Stimulated activated CD4-positive, alpha-beta T cell treated with anti-CD3 and anti-CD28 coated beads, Interleukin-4, amount 100 ng/mL, for 1 hour (primary cell): ENCODE measurements at places on chromosomes 7 and 10.
A peak's percentile ranks its signal among the peaks of the same experiment; 100 is the strongest.

DNA sequence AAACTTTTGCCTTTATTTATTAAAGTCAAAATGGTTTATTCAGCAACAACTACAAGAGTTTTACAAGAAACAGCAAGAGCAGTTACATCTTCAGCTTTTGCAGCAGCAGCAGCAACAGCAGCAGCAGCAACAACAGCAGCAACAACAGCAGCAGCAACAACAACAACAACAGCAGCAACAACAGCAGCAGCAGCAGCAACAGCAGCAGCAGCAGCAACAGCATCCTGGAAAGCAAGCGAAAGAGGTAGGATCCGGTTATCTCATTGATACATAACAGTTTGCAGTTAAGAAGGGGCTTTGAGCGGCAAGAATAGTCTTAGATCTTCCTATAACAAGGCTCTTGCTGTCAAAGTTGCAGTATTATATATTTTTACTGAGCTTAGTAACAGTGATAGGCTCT, 215.1 kb downstream of the FOXP2 start:
- no peak for DNase-seq

DNA sequence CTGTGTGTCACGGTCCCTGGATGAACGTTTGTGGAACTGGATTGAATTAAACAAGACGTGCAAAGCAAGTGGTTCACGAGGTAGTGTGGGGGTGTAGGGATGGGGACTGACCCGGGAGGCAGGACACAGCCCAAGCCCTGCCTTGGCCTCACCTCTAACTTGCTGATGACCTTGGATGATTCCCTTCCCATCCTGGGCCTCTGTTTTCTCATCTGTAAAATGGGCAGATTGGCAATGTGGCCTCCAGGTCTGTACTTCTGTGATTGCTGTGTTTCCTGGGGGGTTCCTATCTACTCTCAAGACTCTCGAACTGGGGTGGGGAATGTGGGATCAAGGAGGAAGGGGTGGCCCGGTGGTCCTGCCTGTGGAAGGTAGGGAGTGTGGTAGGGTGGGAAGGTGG, 6.0 kb upstream of the PSMG3 start:
- DNase-seq = no peak

DNA sequence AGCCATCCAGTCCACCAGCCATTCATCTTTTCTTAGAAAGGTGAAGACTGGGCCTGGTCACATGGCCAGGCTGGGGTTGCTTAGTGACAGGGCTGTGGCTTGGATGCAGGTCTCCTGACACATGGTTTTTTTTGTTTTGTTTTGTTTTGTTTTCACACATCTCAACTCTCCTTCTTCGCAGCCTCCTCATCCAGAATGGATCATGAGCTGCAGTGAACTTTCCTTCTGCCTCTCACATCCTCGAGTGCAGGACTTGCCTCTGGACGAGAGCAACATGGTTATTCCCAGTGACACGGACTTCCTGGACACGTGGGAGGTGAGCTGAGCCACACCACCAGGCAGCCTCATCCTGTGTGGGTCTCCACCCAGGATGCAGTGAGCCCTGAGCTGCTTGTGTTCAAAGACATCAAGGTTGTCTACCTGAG, 9.5 kb downstream of the AKR1E2 start:
- DNase-seq = no peak

- peak; percentile 45 for DNase-seq
Measured at GRCh38 chr10:110353244-110354119, 48.8 kb upstream of the SMNDC1 start.

DNA sequence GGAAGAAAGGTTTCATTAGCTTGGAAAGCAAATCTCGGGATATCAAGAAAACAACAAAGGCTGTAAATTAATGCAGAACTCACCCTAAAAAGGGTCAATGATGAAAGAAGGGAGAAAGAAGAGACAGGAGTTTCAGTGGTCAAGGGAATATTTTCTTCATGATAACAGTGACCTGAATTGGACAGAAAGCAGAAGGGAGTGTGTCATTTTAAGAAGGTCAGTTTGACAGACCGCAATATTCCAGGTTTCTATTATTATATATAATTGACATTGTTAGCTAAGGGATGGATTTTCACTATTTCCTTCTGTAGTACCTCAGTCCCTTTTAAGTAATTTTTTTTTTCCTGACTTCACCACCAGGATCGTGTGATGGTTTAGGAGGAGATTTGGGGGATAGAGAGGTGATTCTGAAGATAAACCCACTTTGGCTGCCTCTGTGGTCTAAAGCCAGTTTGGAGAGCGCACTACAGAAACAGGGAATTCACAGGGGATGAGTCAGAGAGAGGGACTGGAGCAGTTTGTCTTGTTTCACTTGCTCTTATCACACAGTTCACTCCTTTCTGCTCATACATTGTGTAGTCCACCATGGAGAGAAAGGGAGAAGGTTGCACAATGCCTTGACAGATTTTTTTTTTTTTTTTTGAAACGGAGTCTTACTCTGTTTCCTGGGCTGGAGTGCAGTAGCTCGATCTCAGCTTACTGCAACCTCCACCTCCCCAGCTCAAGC, 417.9 kb downstream of the AUTS2 start:
- DNase-seq = no peak

DNA sequence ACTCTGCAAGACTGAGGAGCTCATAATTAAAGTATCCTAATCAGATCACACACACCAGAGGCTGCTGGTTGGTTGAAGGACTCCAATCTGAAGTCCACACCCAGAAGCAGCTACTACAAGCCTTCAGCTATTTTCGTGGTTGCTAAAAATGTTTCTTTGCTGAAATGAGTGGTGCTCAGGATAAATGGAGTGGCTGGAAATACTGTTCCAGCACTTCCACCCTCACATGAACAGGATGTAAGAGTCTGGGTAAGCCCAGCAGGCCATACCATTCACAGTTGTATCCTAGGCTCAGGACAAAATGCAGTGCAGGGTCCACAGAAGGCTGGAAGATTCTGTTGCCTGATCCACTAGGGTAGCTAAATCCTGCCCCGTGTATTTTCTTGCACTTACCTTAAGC, 34.1 kb downstream of the AFAP1L2 start:
- no peak for DNase-seq

- no peak for DNase-seq
Measured at GRCh38 chr7:151725844-151726651, 150.9 kb downstream of the PRKAG2 start.

DNA sequence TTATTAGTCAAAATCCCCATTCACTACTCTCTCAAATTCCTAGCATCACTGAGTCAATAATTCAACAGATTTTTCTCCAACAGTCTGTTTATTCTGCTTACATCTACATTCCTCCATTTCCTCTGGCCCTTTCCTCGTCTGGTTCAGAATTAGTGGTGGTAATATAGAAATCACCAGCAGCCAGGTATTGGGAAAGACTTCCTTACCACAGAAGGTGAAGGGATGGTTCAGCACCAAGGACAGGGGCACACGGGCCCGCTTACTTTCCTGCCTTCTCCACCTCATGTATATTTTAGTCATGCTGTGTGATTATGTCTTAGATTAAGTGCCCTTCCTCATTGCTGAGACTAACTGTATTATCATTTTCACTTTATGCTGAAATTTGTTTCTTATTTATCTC, 70.4 kb upstream of the APBB1IP start:
- DNase-seq = peak; percentile 31

- no peak for DNase-seq
Measured at GRCh38 chr10:132861116-132861691, 75.3 kb upstream of the NKX6-2 start.

- no peak for DNase-seq
Measured at GRCh38 chr10:82889728-82890127, 1014.7 kb downstream of the NRG3 start.

- no peak for DNase-seq
Measured at GRCh38 chr10:33414841-33415240, 80.4 kb upstream of the NRP1 start.

DNA sequence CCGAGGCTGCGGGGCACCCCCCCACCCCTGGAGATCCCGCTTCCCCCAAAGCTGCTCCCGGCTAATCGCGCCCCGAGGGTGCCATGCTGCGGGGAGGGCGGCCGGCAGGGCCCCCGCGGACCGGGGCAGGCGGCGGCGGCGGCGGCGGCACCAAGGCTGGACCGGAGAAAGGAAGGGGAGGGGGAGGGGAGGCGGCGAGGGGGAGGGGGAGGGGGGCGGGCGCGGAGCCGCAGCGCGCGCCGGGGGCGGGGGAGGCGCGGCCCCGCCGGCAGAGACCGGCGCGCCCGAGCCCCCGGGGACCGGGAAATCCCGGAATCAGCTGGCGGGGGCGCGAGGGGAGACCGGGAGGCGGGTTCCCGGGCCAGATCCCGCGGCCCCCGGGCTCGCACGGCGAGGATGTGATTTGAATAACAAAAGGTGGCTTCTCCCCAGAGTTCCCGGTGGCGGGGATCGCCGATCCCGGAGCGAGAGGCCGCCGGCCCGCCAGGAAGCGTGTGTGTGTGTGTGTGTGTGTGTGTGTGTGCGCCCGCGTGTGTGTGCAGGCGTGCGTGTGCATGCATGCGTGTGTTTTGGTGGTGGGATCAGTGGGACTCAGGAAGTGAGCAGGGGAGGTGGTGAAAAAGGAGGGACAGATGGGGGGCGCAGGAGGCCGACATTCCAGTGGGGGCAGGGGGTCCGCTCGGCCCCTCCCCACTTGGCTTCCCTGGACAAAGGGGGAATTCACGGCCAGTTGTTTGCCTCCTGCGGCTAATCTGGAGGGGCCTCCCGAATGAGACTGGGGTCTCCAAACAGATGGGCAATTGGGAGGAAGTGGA, 99.5 kb downstream of the HIP1 start:
- peak; percentile 38 for DNase-seq

DNA sequence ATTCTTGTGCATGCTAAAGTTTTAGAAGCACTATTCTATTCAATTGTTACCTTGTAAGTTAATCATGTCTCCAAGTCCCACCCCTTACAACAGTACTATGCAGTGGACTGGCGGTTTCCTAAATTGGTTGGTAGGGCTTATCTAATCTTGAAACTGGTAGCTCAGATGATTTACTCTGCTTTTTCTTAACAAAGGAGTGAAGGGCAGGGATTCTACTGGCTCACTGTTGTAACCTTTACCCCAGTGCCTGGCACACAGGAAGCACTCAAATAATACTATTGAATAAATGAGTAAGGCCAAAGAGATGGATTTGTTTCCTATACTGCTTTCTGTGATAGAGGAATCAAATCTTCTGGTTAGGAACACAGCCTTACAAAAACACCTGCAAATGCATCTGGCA, 46.0 kb upstream of the CYCS start:
- no peak for DNase-seq

DNA sequence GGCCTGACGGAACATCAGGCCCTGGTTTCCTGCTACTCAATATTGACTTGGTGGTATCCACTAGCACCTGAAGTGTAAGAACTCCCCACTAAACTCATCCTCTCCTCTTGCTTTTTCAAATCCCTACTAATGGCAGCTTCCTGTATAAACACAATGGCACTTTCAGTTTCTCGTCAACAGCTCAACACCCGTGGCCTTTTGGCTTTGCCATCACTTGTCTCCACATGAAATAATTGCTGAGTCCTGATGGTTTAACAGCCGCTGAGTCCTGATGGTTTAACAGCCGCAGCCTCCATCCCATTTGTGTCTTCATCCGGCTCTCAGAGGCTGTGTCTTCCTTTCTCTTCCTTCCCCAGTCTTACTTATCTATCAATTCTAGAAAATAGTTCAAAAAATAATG, 261.4 kb upstream of the PITRM1 start:
- no peak for DNase-seq

DNA sequence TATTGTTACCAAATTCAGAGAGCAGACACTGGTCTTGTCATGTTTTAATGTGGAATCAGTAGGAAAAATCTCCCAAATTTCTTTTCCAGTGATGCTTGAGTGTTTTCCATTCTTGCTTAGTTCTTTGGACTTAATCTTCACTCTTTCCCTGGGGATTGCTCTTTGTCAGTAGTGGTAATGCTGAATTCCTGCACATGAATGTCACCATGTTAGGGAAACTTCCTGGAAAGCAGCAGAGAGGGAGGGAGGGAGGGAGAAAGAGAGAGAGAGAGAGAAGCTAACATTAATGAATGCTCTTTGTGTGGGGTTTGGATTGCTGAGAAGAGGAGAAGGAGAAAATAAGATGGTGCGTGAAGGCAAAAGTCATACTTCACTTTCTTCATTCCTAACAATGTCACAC, 295.3 kb upstream of the COBL start:
- no peak for DNase-seq

GRCh38 chr10:58177362-58177947, 90.2 kb downstream of the IPMK start:
- DNase-seq = no peak

- no peak for DNase-seq
Measured at GRCh38 chr10:119700321-119700954, 25.4 kb upstream of the INPP5F start.

DNA sequence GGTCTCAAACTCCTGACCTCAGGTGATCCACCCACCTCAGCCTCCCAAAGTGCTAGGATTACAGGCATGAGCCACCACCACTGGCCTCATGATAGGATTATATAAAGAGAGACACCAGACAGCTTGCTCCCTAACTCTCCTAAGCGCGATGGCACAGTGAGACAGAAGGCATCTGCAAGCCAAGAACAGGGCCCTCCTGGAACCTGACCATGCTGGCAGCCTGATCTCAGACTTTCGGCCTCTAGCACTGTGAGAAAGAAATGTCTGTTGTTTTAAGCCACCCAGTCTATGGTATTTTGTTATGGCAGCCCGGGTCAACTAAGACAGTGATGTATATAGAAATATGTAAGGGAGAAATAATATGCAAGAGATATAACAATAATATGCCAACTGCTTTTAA, 51.2 kb downstream of the SRPK2 start:
- no peak for DNase-seq

GRCh38 chr10:30834651-30835050, 197.0 kb downstream of the ZNF438 start:
- DNase-seq = no peak

DNA sequence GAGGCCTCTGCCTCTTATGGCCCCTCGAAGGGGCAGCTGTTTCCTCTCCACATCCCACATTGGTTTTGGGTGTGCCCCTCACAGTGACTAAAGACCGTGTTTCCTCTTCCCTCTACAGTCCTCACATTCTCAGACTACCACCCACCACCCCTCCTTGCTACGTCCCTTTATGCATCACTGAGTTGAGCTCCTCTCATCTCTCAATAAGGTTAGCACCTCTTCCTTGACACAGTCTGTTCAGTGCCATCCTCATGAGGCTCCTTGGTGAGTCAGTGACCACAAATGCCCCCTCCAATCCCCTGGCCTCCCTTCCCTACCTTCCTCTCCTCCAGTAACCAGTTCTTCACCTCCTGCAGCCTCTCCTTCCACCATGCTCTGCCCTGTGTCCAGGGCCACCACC, 239.1 kb upstream of the MYO3A start:
- DNase-seq = no peak

DNA sequence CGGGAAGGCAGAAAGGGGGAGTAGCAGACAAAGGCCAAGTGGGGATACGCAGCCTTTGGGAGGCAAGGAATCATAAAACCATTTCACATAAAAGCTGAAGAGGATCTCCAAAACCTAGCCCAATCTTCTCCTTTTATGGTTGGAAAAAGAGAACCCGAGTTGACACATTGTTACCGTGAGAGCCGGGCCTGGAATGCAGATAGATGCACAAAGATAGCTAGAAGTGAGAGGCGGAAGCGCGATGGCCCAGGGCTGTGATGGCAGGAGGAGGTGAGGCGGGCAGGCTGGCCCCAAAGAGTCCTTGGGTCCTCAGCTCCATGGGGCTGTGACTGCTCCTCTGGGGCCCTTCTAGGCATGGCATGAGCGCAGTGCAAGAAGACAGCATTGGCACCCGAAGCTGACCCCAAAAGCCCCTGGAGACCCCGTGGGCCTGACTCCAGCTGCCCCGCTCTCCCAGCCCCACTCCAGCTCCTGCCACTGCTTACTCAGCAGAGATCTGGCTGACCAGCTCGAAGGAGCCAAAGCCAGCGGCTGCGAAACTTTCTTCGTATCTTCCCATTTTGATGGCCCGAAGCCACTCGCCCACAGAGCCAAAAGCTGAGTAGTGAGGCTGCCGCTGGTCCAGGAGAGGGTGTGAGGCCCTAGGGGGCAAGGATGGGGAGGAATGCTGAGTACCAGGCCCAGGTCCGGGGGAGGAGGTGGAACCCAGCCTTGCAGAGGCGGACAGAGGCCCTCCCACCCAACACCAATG, 22.5 kb downstream of the EPHB4 start:
- DNase-seq = no peak
